ENCODE measurements at places on chromosomes 13 and 19.

DNA sequence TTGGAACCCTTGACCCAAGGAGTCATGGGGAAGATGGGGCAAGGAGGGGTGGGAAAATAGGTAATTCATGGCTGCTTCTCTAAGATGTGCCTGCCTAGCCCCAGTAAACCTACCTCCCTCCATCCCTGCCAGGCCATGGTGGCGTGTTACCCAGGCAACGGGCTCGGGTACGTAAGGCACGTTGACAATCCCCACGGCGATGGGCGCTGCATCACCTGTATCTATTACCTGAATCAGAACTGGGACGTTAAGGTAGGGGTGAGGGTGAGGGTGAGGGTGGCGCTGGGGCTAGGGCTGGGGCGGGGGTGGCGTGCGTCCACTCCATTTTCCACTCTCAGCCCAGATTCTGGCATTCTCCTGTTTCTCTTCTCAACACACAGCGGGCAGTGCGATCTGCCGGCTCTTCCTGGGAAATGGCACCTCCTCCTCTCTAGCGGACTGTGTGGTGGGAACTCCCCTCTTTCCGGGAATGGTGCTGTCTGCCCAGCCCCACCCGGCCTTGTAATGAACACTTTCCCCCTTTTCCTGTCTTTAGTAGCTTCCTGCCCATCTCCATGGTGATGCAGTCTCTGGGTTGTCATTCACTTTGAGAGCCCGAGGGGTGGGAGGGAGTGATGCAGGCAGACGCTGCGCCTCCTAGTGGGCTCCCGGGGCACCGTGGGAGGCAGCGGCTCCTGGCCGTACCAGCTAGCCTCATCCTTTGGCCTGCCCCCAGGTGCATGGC lies 7.6 kb downstream of the EGLN2 start:
- peak; percentile 44 for DNase-seq

DNA sequence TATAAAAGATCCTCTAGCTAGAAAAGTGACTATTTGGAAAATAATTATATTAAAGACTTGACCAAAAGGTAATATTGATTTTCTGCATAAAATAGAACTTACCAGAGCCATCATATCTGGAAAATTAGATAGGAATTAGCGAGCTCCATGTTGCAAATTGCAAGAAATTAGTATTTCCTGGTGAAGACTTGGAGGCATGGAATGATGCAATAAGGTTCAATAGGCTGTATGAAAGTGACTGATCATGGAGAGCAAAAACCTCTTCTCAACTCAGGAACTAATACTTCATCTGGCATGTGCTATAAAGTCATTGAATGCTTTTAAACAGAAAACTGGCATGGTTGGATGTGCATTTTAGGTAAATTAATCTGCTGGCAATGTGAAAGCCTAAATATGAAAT lies 66.3 kb upstream of the UFM1 start:
- no peak for DNase-seq

DNA sequence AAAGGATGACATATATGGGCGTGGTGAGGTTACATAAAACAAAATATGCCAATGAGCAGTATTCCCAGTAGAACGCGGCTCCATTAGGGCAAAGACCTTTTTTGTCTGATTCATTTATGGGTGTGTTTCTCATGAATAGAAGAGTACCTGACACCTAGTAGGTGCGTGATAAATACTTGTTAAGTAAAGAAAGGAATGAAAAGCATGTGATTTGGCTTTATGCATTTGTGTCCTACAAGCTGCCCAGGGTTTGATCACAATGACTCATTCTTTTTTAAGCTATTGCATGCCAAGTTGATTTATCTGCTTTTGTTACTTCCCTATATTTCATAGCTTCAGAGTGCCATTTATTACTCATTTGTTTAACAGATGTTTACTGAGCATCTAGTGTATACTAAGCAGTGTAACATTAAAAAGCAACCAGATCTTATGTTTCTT lies 19.1 kb upstream of the KCTD4 start:
- peak; percentile 55 for DNase-seq

GRCh38 chr13:29693275-29693945 lies 97.9 kb upstream of the SLC7A1 start:
- DNase-seq: no peak

DNA sequence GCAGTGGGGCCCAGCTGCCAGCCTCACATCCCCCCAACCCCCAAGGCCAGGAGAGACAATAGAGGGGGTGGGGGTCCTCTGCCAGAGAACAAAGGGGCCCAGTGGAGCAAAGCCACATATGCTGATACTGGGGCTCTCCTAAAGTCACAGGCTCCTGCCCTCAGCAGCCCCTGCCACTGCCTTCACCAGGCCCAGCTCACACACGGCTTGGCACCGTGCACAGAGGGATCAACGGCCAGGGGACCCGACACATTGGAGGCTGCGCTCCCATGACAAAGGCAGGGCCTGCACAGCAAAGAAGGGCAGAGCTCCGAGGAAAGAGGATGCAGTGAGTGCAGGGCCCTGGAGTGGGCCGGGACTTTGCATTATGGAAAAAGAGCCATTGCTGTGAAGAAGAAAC lies 146.4 kb downstream of the KDM4B start:
- DNase-seq: no peak

DNA sequence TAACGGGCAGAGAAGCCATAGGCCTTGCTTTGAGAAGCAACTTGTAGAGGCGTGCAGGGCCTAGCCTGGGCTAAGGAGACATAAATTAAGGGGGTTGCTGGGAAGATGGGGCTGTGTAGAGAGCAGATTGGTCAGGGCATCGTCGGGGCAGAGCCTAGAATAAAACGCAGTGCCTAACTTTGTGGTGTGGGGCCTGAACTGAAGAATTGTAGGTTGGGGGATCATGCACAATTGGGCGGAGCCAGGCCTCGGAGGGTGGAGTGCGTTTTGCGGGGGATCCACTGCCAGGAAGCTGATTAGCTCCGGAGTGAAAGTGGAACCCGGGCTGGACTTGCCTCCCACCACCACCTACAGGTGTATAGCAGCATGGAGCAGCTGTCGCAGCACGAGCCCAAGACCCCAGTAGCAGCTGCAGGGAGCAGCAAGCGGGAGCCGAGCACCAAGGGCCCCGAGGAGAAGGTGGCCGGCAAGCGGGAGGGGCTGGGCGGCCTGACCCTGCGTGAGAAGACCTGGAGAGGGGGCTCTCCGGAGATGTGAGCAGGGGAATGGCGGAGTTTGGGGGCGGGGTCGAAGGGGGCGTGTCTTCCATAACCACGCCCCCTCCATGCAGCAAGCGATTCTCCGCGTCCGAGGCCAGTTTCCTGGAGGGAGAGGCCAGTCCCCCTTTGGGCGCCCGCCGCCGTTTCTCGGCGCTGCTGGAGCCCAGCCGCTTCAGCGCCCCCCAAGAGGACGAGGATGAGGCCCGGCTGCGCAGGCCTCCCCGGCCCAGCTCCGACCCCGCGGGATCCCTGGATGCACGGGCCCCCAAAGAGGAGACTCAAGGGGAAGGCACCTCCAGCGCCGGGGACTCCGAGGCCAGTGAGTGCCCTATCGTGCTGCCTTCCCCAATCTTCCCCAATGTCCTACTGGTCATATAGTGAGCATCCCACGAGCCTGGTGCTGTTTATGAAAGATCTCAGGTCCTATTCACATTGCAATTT lies 13.8 kb downstream of the DNASE2 start:
- DNase-seq: no peak

All from NB4 (cell line).